Activated CD4-positive, CD25-positive, alpha-beta regulatory T cell treated with anti-CD3 and anti-CD28 coated beads, Interleukin-2, amount 50 U/mL, for 24 hours (primary cell): ENCODE measurements at places on chromosomes 2 and 18.

- peak; percentile 54 for ATAC-seq
Measured at GRCh38 chr2:224523626-224524577, 61.3 kb downstream of the CUL3 start.

- no peak for ATAC-seq
Measured at GRCh38 chr2:171723716-171724683, 36.7 kb downstream of the DYNC1I2 start.

DNA sequence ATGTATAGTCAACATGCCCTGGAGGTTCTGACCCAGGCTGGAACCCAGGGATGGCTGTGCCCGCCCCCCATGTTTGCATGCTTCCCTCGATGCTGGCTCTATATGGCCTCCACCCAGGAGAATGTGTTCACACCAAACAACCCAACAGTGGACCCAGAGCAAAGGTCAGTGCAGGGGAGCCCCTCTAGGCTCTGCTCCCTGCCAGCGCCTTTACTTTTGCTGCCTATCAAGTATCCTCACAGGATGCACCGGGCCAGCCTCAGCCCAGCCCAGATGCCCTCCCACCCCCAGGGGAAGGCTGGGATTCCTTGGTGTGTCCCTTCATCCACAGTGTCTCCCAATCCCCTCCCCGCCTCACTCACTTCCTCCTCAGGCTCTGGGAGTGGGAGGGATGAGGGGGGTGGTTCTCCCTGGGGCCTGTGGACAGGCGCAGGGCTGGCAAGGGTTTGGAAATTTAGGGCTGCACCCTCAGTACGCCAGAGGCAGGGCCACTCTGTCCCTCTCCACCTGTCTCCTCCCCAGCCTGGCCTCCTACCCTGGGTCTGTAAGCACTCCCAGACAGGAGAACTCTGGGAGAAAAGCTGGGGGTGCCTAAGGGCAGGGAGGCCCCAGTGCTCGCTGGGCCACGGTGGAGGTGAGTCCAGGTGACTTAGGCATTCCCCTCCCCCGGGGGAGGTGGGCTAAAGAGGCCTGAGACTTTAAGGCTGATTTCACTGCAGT, 2.3 kb downstream of the ATP6V1B1 start:
- no peak for ATAC-seq

DNA sequence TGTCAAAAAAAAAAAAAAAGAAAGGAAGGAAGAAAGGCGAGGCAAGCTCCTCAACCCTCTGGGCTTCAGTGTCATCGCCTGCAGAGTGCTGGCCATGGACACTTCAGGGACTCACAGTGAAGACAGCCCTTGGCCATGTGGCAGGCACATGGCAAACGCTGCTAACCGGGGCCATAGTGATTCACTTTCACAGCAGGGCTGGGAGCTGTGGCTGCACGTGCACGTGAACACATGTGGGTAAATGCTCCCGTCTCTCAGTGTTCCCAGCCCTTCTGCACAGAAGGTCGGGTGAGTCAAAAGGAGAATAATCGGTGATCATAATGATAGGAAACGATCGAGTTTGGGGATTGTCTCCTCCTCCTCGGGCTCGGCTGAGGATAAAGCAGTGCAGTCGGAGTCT, 46.1 kb upstream of the UBE2F start:
- ATAC-seq = no peak
